ENCODE measurements at places on chromosomes 1 and 21. TPM values are rescaled to one million over a fixed set of nuclear protein-coding genes. Genes with fewer than 3 reads are reported as not detected.

NUF2 gene
- total RNA-seq, result 2.3 TPM

RGSL1 gene
- not detected for total RNA-seq

IQCC gene
- 1.7 TPM for total RNA-seq

GATAD2B gene
- 2.5 TPM for total RNA-seq

VSIG8 gene
- not detected for total RNA-seq

BMP8B gene
- not detected for total RNA-seq

Measured in regular cardiac myocyte (primary cell).